ENCODE measurements at places on chromosomes 12 and 14.

GRCh38 chr12:66629138-66629870, 49.6 kb downstream of the GRIP1 start:
- DNase-seq: no peak

DNA sequence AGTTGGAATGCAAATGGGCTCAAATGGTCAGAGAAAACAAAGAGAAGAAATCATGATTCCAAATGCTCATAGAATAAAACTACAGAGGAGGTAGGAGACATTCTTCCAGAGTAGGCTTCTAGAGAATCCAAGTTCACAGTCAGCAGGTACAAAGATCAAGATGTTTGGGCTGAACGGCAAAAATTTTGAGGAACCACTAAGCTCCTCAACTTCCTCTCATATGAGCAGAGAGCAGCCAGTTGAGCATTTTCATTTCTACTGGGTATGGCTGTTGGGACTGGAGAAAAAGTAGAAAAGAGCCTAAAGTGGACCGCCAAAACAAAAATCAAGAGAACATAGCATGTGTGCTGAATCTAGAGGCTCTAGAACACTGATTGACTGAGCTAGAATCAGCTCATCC, 73.8 kb upstream of the ARID2 start:
- DNase-seq: peak; percentile 41

DNA sequence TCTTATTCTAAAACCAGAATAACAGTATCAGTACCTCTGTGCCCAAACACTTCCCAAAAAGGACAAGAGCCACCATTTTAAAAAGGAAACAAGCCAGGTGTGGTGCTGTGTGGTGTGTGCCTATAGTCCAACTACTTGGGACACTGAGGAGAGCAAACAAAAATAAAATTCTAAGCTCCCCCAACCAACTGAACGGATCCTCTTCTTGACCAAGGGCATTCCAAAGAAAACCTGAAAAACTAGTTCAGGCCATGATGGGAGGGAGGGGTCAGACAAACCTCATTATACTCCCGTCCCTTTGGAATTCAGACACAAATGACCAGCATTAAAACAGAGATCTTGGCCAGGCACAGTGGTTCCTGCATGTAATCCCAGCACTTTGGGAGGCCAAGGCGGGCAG, 20.5 kb downstream of the SLC11A2 start:
- DNase-seq: no peak

- DNase-seq: no peak
Observed at GRCh38 chr14:102971314-102971713, 48.9 kb downstream of the AMN start.

- no peak for DNase-seq
Observed at GRCh38 chr12:53844994-53845844, 93.4 kb upstream of the HOXC13 start.

DNA sequence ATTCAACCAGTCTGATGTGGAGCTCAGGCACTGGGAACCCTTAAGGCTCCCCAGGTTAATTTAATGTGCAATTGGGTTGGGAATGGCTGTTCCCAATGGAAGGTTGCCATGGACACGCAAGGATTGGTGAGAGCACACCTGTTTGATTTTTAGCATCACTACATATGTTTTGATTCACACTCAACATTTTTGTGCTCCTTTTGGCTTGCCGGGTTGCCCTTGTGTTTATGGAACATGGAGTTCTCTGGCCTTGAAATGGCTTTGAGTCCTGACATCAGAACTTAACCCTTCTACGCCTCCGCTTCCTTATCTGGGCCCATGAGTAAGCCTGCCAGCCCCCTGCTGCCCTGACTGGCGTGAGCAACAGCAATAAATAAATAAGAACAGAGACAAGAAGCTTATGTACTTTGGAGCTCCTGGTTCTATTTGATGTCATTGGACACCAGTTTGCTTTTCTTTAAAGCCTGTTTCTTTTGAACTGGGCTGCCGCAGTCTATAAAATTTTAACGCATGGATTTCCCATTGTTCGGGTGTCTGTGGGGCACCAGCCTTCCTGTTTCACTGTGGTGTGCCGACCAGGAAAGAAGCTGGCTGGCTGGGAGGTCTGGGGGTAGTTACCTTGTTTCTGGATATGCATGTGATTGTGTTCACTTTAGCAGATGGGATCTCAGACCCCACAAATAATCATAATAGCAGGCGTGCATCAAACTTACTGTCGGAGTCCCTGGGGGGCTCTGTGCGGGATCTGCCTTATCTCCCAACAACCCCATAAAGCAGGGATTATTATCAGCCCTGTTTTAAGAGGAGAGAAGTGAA, 27.8 kb downstream of the TBX3 start:
- DNase-seq: no peak

DNA sequence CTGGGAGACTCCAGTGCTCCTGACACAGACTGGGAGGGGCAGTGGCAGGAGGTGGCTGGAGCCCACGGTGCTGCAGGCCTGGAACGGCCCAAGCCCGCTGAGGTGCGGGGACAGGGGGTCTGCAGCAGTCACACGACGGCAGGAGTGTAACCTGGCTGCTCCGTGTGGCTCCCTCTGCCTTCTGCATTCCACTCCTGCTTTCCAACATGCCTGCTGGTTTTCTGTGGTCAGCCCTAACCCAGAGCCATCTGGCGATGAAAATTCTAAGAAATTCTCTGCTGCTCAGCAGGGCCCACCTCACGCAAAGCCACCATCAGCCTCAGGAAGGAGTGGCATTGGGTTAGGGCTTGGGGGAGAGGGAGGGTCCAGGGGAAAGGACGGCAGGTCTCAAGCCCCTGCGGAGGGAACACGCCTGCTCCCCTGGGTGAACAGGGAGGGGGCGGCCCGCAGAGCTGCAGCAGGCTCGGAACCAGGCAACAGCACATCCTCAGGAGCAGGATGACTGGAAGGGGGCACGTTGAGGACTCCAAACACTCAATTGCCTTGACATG, 5.0 kb upstream of the FBRSL1 start:
- no peak for DNase-seq

- no peak for DNase-seq
Observed at GRCh38 chr12:49947593-49948226, 2.8 kb upstream of the AQP2 start.

- no peak for DNase-seq
Observed at GRCh38 chr12:67471810-67472209, 176.7 kb upstream of the DYRK2 start.

- DNase-seq: no peak
Observed at GRCh38 chr12:43158126-43158525, 393.9 kb downstream of the ADAMTS20 start.

DNA sequence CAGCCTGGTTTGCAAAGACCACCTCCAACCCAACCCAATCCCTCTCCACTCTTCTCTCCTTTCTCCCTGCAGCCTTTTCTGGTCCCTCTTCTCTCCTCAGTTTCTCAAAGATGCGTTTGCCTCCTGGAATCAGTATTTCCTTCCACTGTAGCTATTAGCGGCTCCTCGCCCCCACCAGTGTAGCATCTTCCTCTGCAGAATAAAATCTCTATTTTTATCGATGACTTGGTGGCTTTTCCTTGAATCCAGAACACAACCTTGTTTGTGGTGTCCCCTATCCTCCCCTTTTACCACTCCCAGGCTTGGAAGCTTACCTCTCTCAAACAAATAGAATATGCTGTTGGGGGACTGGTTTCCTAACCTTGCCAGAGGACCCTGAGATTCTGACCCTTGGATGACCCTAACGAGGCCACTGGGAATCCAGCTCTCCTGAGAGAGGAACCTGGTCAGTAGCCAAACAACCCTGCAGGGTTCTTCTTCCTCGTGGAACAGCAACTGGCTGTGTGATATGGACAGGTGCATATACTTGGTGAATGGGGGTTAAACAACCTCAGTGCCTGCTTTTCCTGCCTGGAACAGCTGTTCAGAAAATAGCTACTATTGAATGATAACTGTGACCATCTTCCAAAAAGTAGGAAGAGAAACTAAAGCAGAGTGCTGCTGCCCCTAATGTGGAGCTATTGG, 4.4 kb downstream of the WNT1 start:
- DNase-seq: no peak

GRCh38 chr12:79747274-79747673, 56.5 kb upstream of the PAWR start:
- DNase-seq: no peak

- no peak for DNase-seq
Observed at GRCh38 chr12:128554546-128555304, 269.0 kb downstream of the SLC15A4 start.

- DNase-seq: peak; percentile 9
Observed at GRCh38 chr12:41907021-41907420, 237.7 kb downstream of the GXYLT1 start.

GRCh38 chr12:117457189-117457588, 95.8 kb upstream of the NOS1 start:
- DNase-seq: no peak

- no peak for DNase-seq
Observed at GRCh38 chr12:71756054-71756690, 1.5 kb downstream of the RAB21 start.

- no peak for DNase-seq
Observed at GRCh38 chr12:14564336-14564959, 3.2 kb downstream of the PLBD1 start.

DNA sequence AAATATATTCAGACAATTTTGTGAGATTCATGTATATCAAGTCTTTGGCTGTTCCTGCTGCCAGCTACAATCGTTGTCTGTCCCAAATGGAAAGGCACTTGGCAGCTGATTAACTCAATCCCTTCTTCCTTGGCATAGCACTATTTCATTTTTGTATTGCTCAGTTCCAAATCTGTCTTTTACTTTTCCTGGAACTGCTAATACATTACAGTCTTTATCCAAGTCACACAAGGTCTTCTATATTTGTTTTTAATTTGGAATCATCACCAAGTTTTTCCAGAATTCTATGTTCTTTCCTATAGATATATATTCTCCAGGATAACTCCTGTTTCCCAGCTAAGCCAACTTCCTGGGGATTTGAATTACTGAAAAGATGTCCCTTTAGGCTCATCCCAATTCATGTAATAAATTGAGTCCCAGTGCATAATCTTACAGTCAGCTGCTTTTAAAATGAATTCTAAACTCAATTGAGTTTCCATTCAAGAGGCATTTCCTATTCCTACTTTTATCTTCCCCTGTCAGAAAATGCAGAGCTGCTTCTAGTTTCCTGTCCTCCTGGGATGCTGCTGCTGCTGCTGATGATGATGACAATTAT, 45.9 kb downstream of the DYRK2 start:
- no peak for DNase-seq

- DNase-seq: no peak
Observed at GRCh38 chr14:45136399-45136798, 669 bp downstream of the FANCM start.

DNA sequence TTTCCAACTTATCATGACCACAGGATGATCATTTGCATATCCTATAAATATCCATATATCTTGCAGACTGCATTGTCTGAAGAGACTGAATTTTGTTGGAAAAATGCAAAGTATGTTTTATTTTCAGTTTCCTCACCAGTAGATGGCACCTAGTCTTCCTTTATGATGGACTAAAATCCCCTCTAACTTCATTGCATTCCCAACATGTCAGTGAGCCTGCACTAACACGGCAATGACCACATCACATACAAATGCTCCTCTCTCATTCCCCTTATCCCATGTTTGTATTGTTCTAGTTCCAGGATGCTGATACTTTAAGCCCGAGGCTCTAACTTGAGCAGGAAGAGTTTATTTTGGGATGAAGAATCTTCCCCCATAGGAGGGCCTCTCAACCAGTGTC, 24.7 kb upstream of the MYBPC1 start:
- peak; percentile 2 for DNase-seq
